ENCODE measurements at places on chromosomes 4 and X. TPM values are rescaled to one million over a fixed set of nuclear protein-coding genes. Genes with fewer than 3 reads are reported as not detected.

Gene EGFL6
- total RNA-seq = 15.7 TPM

Gene GUCY1A1
- 160 TPM for total RNA-seq

Gene OPHN1
- total RNA-seq = 8.5 TPM

Gene FGF13
- 15.1 TPM for total RNA-seq

Gene CCDC110
- 2.6 TPM for total RNA-seq

Gene PRR32
- total RNA-seq = not detected

Gene ELMOD2
- total RNA-seq = 76.4 TPM

Gene POU3F4
- total RNA-seq = not detected

Gene MID2
- 53.4 TPM for total RNA-seq

Gene NALF2
- total RNA-seq = not detected

Gene ELF4
- 4.6 TPM for total RNA-seq

Gene F8A2
- total RNA-seq = not detected

Gene RHOXF2B
- not detected for total RNA-seq

DNA sequence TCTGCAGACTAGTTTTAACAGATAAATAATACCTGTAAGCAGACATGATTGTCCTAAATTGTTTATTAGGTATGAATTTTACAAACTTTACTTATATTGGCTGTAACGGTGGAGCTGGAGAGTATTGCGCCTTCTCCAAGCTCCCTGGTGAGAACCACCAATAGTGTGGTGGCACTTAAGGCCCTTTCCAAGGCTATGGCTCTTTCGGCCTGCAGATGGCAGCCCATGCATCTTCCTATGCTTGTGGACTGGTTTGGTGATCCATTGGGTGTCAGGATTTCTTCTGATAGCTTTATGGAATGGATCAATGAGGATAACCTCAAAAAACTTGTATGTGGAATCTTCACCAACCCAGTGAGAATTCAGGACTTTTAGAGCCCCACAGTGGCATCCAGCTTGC lies 7.8 kb downstream of the LARP1B start:
- DNase-seq = no peak

GRCh38 chrX:20529301-20529700 lies 262.6 kb upstream of the RPS6KA3 start:
- no peak for DNase-seq

- DNase-seq = no peak
Observed at GRCh38 chr4:112509243-112510141, 6.5 kb downstream of the NEUROG2 start.

- no peak for DNase-seq
Observed at GRCh38 chr4:4847011-4847410, 12.5 kb upstream of the MSX1 start.

DNA sequence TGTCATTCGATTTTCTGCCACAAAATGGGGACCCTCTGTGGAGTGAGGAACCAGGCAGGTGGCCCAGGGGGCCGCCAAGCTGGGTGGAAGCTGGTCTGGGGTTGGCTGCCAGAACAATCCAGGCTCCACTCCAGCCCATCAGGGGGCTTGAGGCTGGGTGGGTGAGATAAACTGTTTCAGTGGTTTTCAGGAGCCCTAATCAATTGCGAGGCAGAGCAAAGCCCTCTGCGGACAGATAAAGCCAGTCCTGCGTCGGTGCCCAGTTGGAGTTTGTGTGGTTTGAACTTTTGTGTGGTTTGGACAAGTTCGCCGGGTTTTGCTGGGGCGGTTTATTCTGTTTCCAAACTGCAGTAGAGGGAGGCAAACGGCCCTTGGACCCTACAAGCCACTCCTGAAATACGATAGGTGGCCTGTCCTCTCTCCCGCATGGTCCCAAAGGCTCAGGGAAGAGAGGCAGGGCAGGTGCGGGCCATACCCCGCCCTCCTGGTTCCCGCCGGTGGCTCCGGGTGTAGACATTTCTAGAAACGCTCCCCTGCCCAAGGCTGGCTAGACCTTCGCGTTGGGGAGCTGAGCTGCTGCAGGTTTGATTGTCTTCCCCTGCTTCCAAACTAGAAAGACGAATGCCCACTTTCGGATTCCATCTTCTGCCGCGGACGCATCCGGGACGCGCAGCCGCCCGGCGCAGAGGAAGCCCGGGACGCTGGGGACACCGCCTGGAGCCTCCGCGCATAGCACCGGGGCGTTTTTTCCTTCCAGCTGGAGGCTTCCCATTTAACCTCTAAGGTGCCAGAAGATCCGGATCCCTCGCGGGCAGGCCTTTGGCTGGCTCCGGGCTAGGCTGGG lies 169.0 kb upstream of the BCOR start:
- DNase-seq = peak; percentile 58

DNA sequence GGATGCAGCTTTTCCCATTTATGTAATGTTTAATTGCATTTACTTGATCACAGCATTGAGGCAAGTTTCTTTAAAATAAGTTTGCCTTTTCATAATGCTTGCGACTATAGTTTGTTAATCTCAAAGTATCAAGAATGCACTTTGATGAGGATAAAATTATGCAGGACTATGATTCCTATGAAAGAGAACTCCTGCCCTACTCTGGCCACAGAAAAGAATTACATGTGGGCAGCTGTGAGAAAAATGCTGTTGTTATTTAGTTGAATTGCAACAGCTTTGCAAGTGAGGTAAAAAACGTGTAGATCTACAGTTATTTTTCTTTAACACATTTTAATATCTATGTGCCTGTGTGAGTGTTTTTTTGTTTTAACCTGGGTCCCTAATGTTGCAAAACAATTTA lies 12.5 kb upstream of the OSTC start:
- no peak for DNase-seq

GRCh38 chr4:1960170-1960825 lies 48.5 kb downstream of the NELFA start:
- no peak for DNase-seq

DNA sequence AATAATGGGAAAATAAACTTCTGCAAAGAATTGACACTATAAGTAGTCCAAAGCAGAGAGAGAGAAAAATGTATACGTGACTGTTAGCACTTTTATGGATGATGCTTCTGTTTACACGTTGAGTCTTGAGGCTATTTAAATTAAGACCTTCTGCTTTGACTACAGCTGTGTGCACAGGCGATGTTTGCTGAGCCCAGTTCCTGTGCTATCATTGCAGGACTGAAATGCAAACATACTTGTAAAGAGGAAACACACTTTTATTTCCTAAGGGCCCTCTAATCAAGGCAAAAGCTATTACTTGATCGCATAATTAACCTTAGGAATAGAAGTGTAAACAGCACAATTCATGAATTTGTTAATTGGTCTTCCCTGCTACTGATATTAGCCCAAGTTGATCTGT lies 226.9 kb downstream of the FBXW7 start:
- DNase-seq = no peak

- DNase-seq = no peak
Observed at GRCh38 chrX:72609313-72609712, 36.7 kb upstream of the HDAC8 start.

- no peak for DNase-seq
Observed at GRCh38 chr4:78370631-78371372, 180.8 kb upstream of the ANXA3 start.

DNA sequence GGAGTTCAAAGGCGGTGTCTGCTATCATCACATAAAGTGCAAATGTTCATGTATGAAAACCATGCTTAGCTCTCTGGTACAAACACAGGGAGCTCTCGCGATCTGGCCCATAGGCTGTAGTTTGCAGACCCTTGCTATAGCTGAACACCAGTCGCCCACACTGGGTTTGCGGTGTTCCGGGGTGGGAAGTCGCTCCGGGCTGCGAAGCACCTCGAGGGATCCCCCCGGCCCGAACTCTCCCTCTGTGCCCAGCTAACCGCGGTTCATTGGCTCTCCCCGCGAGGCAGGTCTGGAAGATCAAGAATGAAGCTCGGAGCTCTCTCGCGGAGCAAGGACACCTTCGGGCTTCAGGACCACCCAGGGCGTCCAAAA lies 341 bp upstream of the PRPS2 start:
- DNase-seq = no peak

DNA sequence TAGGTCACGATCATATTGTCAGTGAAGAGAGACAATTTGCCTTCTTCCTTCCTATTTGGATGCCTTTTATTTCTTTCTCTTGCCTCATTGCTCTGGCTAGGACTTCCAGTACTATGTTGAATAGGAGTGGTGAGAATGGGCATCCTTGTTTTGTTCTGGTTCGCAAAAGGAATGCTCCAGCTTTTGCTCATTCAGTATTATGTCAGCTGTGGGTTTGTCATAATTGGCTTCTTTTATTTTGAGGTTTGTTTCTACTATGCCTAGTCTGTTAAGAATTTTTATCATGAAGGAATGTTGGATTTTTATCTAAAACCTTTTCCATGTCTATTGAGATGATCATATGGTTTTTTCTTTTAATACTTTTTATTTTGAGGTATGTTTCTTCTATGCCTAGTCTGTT lies 152.3 kb upstream of the MAD2L1 start:
- DNase-seq = no peak

DNA sequence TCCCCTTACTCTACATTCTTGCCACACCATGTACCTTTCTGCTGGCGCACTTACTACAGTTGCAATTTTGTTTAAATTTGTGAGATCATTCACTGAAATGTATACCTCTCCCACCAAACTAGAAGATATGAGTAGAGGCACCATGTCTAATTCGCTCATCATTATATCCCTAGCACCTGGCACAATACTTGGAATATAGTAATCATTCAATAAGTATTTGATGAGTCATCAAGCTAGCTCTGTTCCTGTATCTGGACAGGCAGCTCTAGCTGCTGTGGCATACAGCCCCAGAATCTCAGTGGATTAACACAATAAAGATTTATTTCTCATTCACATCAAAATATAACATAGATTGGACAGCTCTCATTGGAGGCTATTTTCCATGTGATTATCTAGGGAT lies 245.9 kb downstream of the IDS start:
- no peak for DNase-seq

DNA sequence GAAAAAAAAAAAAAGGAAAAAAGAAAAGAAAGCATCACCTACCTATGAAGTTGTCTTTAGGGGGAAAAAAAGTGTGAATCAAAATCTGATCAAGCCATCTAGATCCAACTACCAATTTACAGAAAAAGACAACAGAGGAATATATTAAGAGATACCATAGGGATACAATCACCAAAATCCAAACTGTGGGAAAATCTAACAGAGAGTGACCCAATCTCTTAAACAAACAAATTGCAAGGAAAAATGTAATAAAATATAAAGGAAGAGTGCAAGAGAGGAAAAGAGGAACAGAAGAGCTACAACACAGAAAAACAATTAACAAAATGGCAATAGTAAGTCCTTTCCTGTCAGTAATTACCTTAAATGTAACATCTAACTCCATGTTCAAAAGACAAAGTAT lies 19.0 kb downstream of the THOC2 start:
- no peak for DNase-seq

- DNase-seq = no peak
Observed at GRCh38 chrX:14496674-14497073, 32.7 kb upstream of the GLRA2 start.

DNA sequence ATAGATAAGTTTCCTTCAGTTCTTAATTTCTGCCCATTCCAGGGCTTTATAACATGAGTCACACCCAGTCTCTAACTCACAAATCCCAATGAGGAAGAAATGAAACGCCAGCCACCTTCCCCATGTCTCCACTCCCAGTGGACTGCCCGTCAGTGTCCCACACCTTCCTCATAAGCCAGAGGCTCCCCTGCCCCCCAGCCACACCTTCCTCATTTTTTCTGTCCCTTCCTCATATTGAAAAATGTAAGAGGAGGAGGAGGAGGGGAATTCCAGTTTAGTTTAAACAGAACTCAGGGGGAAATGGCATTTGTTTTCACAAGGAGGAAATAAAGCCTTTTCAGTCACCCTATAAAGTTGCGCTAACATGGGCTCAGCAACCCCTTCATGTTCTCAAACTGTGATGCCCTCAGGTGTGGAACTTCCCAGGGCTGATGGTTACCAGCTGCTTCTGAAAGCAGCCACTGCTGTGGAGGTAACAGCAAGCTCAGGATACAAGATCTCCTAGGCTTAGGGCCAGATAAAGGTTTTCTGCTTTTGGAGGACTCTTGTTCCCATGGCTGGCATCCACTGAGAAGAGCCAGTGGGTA lies 97.8 kb downstream of the PARM1 start:
- DNase-seq = no peak

DNA sequence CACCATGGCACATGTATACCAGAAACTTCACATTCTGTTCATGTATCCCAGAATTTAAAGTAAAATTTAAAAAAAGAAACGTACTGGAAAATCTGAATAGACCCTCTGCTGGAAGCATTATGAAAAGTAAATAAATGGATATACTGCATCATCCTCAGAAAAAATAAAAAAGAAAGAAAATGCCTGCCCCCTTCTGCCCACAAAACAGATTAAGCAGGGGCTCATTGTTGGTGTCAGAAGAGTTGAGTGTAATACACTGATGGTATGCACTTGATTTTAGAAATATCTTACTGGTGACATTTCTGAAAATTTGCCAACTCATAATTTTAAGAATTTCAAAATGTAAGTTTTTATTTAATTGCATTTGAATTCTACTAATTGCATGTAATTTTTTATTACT lies 77.8 kb downstream of the LRP2BP start:
- no peak for DNase-seq

GRCh38 chr4:125123570-125124109 lies 191.1 kb upstream of the FAT4 start:
- DNase-seq = no peak

GRCh38 chr4:1490011-1490653 lies 83.9 kb upstream of the NKX1-1 start:
- DNase-seq = no peak

- DNase-seq = no peak
Observed at GRCh38 chr4:138338840-138339239, 96.7 kb upstream of the SLC7A11 start.

GRCh38 chr4:64721106-64721505 lies 311.9 kb upstream of the TECRL start:
- DNase-seq = no peak

GRCh38 chr4:19002170-19002569 lies 980.6 kb upstream of the LCORL start:
- DNase-seq = no peak

DNA sequence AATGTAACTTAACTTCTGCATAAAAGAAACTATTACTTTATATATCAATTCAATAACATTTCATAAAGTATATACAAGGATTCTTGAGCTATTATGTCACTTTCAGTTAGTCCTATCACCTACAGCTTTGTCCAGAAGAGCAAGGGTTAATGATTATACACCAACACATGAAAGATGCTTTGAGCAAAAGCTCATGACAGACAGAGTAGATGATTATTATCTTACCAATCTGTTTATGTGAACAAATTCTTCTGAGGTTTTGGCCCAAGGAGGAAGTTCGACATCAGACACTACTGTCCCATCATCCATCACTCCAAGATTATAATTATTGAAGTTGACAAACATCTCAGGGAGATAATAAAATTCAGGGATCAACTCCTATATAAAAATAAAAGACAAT lies 166.7 kb upstream of the MAB21L2 start:
- no peak for DNase-seq

Data from uterus (tissue), 4 donors.